GOT3 (cell line): ENCODE measurements at places on chromosomes 2 and 18.

DNA sequence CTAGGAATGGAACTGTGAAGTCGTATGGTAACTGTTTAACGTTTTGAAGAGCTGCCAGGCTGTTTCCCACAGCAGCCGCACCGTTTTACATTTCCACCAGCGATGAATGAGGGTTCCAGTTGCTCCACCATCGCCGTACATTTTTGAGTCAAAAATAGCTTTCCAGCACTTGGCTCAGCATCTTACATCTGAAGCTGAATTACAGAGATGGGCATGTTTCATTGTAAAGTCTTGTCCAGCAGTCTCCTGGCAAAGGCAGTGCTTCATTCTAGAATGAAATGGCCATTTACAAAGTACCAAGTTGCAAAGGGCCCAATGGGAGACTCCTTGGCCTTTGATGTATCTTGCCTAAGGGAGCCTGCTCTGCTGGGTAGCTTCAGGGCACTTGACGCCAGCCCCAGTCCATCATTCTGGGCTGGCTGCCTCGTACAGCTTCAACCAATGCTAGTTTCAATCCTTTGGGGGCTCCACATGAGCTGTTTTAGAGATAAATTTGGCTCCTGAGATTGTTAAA is 45.1 kb downstream of the ATIC start:
- no peak for DNase-seq

GRCh38 chr18:47749600-47749973 is 180.9 kb downstream of the SMAD2 start:
- no peak for DNase-seq

DNA sequence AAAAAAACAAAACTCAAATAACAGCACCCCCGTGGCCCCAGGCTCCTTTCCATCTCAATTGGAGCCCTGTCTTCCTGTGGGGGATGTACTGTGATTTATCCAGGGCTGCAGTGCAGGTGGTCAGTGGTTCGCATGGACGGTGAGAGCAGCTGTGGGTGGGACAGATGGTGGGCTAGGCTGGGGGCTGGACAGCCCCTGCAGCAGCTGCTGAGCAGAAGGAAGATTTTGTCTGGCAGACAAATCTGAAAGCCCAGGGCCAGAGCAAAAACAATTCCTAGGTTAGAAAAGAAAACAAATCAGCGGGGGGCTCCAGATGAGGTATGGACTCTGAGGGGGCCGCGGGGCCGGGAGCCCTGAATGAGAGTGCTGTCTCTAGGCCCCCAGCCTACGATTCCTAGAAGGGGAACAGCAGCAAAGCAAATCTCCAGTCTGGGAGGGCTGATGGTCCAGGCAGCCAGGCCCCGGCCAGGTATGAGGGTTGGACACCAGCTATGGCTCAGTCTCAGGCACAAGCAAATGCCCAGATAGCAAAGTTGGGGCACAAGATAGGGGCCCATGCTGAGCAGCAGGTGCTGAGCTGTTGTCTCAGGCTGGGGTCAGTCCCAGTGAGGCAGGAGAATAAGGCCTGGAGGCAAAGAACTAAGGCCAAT is 45.4 kb downstream of the SOWAHC start:
- no peak for DNase-seq

DNA sequence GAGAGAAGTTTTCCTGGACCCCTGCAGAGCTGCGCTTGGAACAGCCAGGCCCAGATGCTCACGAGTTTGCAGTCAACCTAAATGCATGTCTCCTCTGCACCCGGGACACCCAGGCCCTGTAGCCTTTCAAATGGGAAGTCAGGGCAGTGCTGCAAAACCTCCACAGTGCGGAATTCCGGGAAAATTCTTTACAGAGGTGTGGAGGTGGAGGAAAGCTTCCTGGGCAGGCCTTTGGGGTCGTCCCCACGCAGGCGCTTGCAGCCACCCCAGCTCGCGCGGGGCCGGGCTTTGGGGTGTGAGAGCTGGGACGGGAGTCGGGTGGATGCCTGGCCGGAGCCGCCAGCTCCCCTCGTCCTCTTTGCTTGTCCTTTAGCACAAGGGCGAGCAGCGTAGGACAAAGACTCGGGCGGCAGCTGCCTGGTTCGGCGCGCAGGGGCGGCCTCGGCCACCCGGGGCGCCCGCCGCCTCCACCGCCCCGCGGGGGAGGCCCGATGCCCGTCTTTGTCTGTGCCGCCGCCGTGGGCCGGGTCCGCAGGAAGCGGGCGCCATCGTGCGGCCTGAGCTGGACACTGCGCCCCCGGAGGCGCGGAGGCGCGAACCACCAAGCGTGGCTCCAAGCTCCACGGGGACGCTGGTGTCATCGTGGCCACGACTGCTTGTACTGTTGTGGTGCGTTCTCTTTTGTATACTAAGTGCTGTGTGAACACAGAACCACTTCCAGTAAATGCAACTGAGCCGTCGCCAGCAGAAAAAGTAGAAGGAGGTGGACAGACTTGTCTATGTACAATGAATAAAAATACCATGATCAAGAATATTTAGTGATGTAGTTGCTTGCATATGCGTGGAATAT is 28.2 kb upstream of the BCL11A start:
- DNase-seq = no peak

GRCh38 chr2:10080536-10081304 is 509 bp upstream of the CYS1 start:
- no peak for DNase-seq

DNA sequence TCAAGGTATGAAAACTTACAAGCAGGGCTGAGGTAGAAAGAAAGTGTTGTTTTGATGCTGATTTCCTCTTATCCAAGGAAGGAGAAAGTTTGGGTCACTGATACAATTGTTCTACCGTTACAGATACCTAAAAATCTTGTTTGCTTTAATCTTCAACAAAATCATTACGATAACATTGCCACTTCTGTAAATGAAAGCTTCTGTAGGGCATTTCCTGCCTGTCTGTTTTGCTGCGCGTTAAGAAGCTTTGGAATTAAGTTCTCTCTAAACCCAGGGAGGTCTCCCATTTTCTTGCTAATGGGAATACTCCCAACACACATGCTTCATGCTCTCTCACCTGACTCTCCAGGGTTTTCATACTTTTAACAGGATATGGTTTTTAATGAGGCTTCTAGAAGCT is 258.5 kb downstream of the PTGR3 start:
- no peak for DNase-seq

DNA sequence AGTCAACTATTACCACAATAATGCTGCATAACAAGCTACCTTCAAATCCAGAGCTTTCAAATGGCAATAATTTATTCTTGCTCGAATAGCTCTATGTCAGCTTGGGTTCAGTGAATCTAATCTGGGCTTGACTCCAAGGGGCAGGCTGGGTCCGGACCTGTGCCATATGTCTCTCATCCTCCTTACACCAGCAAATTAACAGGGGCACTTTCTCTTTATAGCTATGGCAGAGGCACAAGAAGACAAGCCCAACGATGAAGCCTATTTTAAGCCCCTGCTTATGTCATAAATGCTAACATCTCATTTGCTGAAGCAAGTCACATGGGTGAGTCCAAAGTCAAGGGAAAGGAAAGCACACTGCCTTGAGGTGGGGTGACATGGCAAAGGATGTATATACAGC is 13.3 kb upstream of the ZNF521 start:
- no peak for DNase-seq
